ENCODE measurements at places on chromosomes 7 and 10. TPM values are rescaled to one million over a fixed set of nuclear protein-coding genes. Genes with fewer than 3 reads are reported as not detected.

GRCh38 chr10:43569681-43570080 is 4.7 kb downstream of the ZNF239 start:
- DNase-seq: no peak

GRCh38 chr7:46160861-46161260 is 239.8 kb upstream of the IGFBP3 start:
- no peak for DNase-seq

GRCh38 chr10:33657154-33657908 is 322.9 kb upstream of the NRP1 start:
- DNase-seq: no peak

GRCh38 chr10:110912374-110912773 is 6.6 kb downstream of the BBIP1 start:
- DNase-seq: no peak

DNA sequence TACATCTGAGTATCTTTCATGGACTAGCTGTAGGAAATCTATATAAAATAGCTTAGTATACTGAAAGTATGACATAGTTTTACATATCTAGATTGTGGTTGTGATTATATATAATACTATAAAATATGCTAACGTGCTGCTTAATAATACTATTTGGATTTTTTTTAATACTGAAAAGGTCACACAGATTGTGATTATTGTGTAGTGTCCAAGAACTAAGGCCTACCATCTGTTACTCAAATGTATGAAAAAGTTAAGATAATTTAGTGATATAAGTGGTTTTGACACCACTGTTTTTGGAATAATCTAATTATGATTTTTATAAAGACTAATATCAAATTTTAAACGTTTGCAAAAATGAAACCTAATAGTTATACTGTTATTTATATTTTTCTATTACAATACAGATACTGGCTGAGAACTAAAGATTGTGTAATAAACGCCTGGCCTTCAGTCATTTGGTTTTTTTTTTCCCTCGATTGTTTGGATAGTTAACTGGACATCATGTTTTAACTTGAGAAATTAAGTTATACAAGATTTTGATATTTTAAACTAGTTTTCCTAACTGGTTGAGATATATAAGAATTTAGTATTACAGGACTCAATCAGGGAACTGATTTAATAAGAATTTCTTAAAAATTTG is 12.6 kb downstream of the PTEN start:
- DNase-seq: no peak

DNA sequence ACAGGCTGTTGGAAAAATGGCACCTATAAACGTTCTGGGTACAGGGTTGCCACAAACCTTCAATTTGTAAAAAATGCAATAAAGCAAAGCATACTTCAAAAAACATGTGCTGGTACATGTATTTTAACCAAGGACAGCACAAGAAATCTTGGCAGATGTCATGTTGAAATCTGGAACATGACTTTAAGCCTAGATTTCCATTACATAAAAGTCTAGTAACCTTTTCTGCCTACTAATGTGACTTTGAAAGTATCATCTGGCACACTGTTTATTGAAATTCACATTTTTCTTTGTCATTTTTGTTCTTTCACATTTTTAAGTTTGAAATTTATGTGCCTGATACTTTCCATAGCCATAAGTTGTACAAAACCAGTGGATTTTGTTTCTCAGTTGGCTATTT is 296.8 kb downstream of the EXOC4 start:
- no peak for DNase-seq

- peak; percentile 84 for DNase-seq
Observed at GRCh38 chr7:3955751-3956696, 655.0 kb downstream of the SDK1 start.

DNA sequence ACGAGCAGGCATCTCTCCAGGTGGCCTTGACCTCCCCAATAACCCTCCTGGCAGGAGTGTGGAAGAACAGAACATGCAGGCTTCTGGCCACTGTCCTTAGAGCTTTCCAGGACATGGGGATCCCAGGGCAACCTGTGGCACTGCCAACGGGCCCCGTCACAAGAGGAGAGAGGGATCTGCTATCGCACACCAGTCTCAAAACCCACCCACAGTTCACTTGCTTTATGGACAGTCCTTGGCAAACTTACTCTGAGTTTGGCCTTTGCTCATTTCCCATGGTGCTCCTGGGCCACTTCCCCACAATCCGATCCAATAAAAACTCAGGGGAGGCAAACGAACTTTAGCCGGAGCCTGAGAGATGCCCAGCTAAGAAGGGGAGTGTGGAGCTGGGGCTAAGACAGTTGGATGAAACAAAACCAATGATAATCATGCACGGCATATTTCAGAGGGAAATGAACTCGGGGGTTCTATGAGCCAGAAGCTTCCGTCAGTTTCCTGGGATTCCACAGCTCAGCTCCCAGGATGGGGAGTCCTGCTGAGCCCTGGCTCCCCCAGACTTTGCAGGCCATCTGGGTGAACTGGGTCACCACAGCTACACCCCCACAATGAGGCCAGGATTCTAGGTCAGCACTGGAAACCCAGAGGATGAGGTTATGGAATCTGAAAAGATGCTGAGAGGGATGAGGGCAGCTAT is 158.4 kb downstream of the NEURL1 start:
- DNase-seq: peak; percentile 87

- DNase-seq: no peak
Observed at GRCh38 chr10:125094806-125095205, 65.6 kb downstream of the CTBP2 start.

DNA sequence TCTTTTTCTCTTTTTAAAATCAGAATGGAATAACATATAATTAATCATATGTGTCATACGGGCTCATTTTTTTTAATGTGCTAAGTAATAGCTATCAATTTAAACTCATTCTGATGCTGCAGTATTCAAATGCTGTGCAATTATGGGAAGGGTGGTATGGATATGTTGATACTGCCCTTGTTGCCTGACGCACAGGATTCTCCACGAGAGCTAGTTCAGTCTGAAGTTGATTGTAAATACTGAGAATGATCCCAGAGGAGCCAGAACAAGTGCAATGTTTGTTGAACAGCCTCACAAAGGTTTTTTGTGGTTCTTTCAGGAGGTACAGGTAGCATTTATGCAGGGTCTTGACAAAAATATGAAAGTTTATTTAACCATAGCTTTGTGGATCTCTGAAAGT is 13.4 kb downstream of the NPY start:
- no peak for DNase-seq

The CHST3 gene
- 21.7 TPM for total RNA-seq

GRCh38 chr10:118042336-118042735 is 4.4 kb downstream of the RAB11FIP2 start:
- no peak for DNase-seq

DNA sequence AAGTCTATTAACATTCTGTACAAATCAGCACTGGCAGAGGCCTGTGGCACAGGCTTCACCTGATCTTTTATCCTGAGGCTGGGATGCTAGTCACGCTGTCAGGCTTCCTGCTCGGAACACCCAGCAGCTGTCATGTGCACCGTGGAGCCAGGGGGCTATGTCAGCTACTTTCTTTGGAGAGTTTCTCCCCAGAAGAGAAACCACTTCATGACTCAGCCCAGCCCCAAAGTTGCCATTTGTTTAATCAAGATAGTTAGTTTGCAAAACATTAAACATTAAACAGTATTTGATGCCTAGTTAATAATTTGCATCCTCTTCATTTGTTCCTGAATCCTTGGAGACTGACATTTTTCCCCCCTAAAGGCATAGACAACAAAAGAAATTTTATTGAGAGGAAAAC is at the start of gene HABP2:
TSS of gene HABP2 (plus strand) at position 353 of the 400 bp plus-strand sequence. CDS start 69 bp downstream, outside the sequence.
- no peak for DNase-seq

GRCh38 chr7:84112771-84113170 is 81.8 kb downstream of the SEMA3A start:
- peak; percentile 7 for DNase-seq

DNA sequence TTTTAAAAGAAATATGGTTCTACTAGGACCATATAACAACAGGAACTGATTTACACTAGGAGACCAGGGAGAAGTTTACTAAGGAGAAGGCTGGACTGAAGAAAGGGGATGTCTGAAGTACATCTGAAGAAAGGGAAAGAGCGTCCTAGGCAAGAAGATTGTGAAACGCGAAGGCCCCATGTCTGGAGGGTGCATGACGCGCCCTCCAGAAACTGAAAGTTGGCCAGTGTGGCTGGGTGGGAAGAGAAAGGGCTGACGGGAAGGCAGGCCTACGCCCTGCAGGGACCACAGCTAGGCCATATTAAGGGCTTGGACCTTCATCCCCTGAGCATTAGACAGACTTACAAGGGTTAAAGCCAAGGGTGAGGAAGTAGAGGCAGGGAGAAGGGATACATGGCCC is 158.0 kb downstream of the TRIL start:
- no peak for DNase-seq

GRCh38 chr10:22714479-22715289 is at the start of gene PIP4K2A:
TSS of gene PIP4K2A (minus strand) at chr10:22714578. CDS start at chr10:22714326, 252 bp downstream.
- peak; percentile 77 for DNase-seq

DNA sequence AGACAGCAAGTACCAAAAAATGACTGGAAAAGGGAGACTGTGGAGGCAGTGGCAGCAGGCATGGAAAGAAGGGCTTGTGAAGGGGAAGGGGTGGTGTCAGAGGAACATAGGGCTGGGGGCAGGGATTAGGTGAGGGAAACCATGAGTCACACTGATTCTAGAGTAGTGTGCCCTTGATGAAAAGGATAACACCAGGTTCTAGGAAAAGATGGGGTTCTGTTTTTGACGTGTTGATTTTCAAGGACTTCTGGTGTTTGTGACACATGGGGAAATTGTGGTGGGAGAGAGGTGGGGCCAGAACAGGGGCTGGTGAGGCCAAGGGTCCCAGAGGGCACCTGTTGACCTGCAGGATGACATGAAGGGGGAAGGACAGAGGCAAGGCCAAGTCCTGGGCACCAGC is 57.1 kb downstream of the FIGNL1 start:
- no peak for DNase-seq

DNA sequence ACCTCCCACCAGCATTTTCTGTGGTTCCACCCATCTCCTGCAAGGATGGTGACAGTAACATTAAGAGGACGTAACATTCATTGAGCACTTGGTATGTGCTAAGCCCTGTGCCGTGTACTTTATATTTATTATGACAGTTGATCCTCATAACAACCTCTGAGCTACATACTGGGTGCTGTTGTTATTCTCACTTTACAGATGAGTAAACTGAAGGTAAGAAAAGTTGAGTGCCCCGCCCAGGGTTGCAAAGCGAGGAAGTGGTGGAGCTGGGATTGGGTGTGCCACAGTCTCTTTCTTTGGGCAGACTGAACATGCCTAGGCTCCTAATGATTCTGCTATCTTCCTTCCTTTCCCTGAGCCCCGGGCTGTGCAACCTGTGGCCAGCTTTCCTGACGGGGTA is 107.4 kb downstream of the SH3PXD2A start:
- no peak for DNase-seq
